Activated B cell treated with CpG ODN at 0.5 μM for 24 hours (primary cell): ENCODE measurements at places on chromosomes 3 and 15. TPM values are rescaled to one million over a fixed set of nuclear protein-coding genes. Genes with fewer than 3 reads are reported as not detected.

The WNT7A gene
- total RNA-seq, result not detected in 2 replicates

DNA sequence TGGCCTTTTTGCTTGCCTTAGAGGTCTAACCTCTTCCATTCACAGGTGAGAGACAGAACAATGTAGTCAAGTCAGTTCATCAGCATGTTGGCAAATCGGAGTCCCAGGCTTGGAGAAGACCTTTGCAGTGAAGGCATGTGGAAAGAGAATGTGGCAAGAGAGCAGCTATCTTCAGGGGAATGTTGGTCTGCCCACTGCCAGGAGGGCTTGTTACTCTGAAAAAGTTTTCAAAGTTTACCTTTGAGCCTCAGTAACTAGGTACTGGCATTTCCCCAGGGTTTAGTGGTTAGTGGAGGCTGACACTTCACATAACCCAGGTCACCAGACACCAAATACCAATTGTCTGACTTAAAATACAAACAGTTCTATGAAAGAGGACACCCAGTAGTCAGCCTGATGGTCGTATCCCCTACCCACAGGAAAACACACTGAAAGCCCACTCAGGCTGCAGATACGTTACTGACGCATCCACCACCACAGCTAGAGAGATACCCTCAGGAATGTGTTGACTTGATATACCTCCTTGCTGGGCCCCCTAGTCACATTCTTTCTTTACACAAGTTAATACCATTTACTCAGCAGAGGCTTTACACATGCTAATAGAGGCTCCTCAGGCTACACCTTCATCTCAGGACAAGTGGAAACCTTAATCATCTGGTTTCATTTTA, 9.7 kb upstream of the ARID3B start:
- no peaks in the 10 kb centered on the region for H3K27me3 ChIP-seq
- H3K36me3 ChIP-seq, result no peaks in the 10 kb centered on the region
- no peak overlapping the region for H3K27ac ChIP-seq
- no peak overlapping the region for H3K4me3 ChIP-seq
- no peak for DNase-seq

The PLA2G4E gene
- not detected in 2 replicates for total RNA-seq

- H3K27me3 ChIP-seq, result no peaks in the 10 kb centered on the region
- no peak overlapping the region for H3K4me3 ChIP-seq
- H3K27ac ChIP-seq, result no peak overlapping the region
- no peaks in the 10 kb centered on the region for H3K36me3 ChIP-seq
- no peak for DNase-seq
Measured at GRCh38 chr3:175127075-175127662, 268.0 kb downstream of the NAALADL2 start.

DNA sequence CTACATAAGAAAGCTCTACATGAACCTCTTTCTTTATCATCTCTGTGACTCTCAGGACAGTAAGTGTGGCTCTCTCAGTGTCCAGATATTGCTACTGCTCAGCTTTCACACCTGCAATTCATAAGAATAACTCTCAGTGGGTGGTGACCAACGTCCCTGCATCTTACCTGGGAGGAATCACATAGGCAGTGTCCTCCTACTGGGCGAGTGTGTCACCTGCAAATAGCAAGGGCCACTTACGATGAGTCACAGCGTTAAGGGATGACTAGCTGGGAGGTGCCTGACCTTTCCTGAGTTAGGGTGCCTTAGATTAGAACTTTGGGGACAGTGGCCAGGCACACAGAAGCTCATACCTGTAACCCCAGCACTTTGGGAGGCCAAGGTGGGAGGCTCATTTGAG, 90.8 kb upstream of the C3orf80 start:
- peaks cover 28% of the 10 kb centered on the region for H3K4me1 ChIP-seq
- H3K27ac ChIP-seq, result no peak overlapping the region
- H3K4me3 ChIP-seq, result no peak overlapping the region
- H3K27me3 ChIP-seq, result no peaks in the 10 kb centered on the region
